ENCODE measurements at places on chromosomes 12 and 14.

- no peak for DNase-seq
Measured at GRCh38 chr14:30085943-30086342, 158.3 kb upstream of the PRKD1 start.

- no peak for DNase-seq
Measured at GRCh38 chr12:50220363-50220995, 53.3 kb upstream of the CERS5 start.

GRCh38 chr12:117384735-117385134, 23.3 kb upstream of the NOS1 start:
- no peak for DNase-seq

- DNase-seq, result no peak
Measured at GRCh38 chr14:29743531-29743930, 184.1 kb downstream of the PRKD1 start.

- no peak for DNase-seq
Measured at GRCh38 chr14:34810028-34810427, 65.1 kb downstream of the BAZ1A start.

DNA sequence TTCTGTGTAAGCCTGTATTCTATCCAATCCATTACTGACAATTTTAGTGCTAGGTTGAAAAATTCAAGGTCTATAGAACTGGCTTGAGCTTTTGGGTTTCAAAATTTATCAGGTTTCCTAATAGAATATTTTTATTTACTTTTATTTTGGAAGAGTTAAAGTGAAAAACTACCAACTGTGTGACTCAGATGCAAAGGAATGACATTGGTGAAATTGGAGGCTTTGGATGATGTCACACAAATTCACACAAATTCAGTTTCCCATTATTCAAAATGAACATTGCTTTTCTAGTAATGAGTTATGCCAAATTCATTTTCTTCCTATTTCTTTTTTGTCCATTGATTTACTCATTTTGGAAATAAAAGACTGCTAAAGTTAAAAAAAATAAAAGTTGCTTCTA, 186.9 kb downstream of the ALX1 start:
- no peak for DNase-seq

DNA sequence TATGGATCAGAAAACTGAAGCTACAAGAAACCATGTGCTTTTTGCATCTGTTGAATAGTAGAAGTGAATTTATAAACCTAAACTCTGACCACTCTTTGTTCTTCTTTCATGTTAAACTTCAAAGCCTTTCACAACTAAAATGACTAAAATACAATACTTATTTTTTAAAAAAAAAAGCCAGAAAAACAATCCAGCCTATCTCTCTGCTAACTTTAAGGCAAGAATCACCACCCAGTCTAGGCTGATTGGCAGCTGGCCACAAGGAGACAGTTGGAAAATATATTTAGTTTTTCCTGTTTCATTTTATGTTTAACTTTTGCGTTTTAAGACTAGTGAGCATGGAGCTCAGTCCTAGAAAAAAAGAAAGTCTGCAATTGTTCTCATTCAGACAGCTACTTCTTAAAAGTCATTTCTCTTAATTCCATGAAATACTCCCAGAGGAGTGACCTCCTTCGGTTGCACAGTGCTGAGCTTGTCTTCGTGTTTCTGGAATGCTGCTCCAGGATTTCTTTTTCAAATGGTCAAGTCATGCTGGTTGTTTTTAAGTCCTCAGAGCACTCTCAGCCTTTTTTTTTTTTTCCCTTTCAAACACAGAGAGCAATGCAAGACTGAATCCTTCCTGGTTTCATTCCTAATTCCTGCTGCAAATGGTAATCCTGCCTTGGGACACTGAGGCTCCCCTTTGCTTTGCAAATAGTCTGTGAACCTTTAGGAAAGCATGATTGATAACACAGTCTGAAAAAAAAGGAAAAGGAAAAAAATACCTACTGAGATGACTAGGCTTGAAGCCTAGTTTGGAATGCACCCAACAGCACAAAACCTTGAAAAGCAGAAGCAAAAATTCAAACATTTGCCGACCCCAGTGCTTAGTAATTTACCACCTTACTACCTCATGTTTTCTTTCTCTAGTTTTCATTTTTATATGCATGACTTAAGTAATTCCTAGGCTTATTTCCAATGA, 233.3 kb upstream of the DAAM1 start:
- no peak for DNase-seq

DNA sequence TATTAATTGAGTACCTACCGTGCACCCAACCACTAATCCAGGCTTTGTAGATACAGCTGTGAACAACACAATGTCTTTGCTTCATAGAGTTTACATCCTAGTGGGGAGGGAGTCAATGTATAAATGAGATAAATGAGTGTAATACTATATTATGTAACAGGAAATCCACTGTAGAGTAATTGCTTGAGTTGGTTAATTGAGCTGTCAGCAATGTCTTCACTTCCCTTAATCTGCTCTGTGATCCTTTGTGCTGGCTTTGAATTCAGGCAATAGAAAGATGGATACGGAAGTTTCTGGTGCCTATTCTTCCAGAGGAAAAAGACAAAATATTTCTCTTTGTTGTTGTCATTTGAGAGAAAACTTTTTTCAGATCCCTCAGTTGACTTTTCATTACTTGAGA, 104.0 kb upstream of the SLC16A7 start:
- DNase-seq, result no peak

DNA sequence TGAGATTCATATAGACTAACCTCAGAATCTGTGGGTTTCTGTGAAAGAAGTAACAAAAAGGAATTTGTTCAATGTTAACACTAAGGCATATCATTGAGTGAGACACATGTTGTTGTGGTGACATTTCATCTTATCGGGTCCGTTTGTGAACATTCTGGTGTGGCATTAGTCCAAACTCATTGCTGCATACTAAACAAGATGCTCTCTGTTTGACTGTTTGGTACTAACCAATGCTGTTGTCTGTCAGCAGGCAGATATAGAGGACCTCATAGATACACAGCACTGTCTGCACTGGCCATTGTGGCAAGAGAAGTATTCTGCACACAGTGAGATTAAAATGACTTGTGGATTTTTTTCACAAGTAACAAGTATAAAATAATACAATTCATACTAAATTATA, 41.2 kb downstream of the SLC25A21 start:
- no peak for DNase-seq
